Upper lobe of left lung (tissue), 6 donors: ENCODE measurements at places on chromosomes 11 and 22. TPM values are rescaled to one million over a fixed set of nuclear protein-coding genes. Genes with fewer than 3 reads are reported as not detected.
A peak's percentile ranks its signal among the peaks of the same experiment; 100 is the strongest.

DNA sequence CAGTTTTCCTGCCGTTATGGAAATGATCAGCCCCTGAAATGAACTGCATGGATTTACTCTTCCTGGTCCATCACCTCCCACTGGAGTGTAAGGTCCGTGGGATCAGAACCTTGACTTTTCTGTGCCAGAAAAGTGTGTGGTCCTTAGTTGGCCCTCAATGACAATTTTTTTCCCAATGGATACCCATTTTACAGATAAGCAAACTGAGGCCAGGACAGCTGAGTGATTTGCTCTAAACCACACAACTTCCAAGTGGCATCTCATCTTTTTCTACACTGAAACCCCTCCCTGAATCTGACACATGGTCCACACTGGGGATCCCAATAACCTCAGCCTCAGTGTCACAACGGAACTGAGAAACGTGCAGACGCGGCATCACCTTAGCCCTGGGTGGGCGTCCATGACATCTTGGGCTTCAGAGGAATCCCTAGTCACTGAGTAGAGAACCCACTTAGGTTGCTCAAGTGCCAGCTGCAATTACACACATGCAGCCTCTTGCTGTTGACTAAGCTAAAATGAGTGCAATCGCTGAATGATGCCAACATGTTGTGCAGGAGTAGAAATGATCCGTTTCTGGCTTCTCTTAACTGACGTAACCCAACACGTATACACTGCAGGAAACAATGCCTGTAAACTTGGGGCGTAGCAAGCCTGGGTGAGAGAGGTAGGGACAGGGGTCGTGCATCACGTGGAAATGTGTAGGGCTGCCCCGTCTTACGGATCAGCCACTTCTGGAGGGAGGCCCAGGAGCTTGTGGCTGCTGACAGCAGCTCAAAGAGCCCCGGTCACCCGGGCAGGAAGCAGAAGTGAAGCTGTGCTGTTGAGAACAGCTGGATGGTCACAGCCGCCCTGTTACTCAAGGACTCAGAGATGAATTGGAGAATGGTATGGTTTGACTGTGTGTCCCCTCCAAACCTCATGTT, 136.3 kb downstream of the SHANK2 start:
- no peak overlapping the region for H3K4me3 ChIP-seq
- H3K27me3 ChIP-seq, result no peaks in the 10 kb centered on the region
- peaks cover 6% of the 10 kb centered on the region for H3K4me1 ChIP-seq
- H3K36me3 ChIP-seq, result no peaks in the 10 kb centered on the region
- no peak overlapping the region for H3K27ac ChIP-seq

DNA sequence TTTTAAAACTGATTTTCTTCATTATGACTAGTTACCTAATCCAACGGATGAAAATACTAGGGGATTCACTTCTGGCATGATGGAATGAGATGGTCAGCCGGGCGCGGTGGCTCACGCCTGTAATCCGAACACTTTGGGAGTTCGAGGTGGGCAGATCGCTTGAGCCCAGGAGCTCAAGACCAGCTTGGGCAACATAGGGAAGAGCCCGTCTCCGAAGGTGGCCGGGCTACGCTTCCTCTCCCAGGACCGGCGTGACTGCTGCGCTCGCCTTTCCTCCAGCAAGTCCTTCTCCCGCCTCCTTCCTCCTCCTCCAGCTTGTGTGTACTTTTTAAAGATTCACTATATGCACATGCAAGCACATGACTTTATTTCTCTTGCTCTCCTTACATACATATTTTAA, 505.4 kb upstream of the CCDC90B start:
- H3K4me3 ChIP-seq, result no peak overlapping the region
- no peak overlapping the region for H3K27ac ChIP-seq
- H3K36me3 ChIP-seq, result no peaks in the 10 kb centered on the region
- peak; percentile 52 for DNase-seq

GRCh38 chr22:49179886-49180682, 647.6 kb downstream of the BRD1 start:
- no peak for DNase-seq
- H3K27me3 ChIP-seq, result no peaks in the 10 kb centered on the region
- H3K4me1 ChIP-seq, result no peaks in the 10 kb centered on the region
- no peak overlapping the region for H3K27ac ChIP-seq
- no peak overlapping the region for H3K4me3 ChIP-seq

GRCh38 chr11:23123753-23124152, 263.5 kb upstream of the CCDC179 start:
- no peaks in the 10 kb centered on the region for H3K4me1 ChIP-seq
- no peaks in the 10 kb centered on the region for H3K36me3 ChIP-seq
- DNase-seq, result no peak
- H3K4me3 ChIP-seq, result no peak overlapping the region
- no peaks in the 10 kb centered on the region for H3K27me3 ChIP-seq
- no peak overlapping the region for H3K27ac ChIP-seq

The NTM gene
- total RNA-seq, result 124 TPM

DNA sequence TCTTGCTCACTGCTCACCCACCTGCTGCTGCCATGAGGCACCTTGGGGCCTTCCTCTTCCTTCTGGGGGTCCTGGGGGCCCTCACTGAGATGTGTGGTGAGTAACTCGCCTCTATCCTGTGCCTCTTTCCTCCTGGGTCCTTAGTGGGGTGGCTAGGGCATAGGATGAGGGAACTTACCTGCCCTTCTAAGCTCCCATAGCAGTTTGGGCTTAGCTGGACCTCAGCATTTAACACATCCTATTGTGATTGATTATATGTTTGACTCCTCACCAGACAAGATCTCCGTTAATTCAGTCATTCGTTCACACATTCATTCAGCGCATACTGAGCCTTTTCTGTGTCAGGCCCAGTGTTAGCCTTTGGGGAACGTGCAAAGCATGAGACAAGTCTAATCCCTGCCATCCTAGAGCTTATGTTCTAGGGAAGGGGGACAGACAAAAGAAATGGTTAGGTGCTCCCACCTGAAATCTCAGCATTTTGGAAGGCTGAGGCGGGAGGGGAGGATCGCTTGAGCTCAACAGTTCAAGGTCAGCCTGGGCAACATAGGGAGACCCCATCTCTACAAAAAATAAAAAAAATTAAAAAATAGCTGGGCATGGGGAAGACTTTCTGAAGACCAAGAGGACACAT, 441 bp downstream of the TCN2 start:
- H3K27ac ChIP-seq, result peak overlapping the region; percentile 90
- no peaks in the 10 kb centered on the region for H3K27me3 ChIP-seq
- peak overlapping the region; percentile 45 for H3K4me3 ChIP-seq
- peaks cover 37% of the 10 kb centered on the region for H3K4me1 ChIP-seq
- no peaks in the 10 kb centered on the region for H3K36me3 ChIP-seq

GRCh38 chr11:92295175-92296137, 70.8 kb downstream of the FAT3 start:
- no peak overlapping the region for H3K4me3 ChIP-seq
- no peak for DNase-seq
- H3K27ac ChIP-seq, result no peak overlapping the region
- H3K36me3 ChIP-seq, result no peaks in the 10 kb centered on the region
- no peaks in the 10 kb centered on the region for H3K4me1 ChIP-seq
- H3K27me3 ChIP-seq, result no peaks in the 10 kb centered on the region

- H3K27me3 ChIP-seq, result no peaks in the 10 kb centered on the region
- H3K27ac ChIP-seq, result no peak overlapping the region
- no peak for DNase-seq
- H3K4me3 ChIP-seq, result no peak overlapping the region
- H3K36me3 ChIP-seq, result no peaks in the 10 kb centered on the region
Observed at GRCh38 chr11:113587308-113587739, 112.1 kb upstream of the DRD2 start.

- peaks cover 4% of the 10 kb centered on the region for H3K4me1 ChIP-seq
- no peak overlapping the region for H3K27ac ChIP-seq
- no peaks in the 10 kb centered on the region for H3K27me3 ChIP-seq
- DNase-seq, result no peak
Observed at GRCh38 chr11:3936517-3936916, 81.1 kb downstream of the STIM1 start.

DNA sequence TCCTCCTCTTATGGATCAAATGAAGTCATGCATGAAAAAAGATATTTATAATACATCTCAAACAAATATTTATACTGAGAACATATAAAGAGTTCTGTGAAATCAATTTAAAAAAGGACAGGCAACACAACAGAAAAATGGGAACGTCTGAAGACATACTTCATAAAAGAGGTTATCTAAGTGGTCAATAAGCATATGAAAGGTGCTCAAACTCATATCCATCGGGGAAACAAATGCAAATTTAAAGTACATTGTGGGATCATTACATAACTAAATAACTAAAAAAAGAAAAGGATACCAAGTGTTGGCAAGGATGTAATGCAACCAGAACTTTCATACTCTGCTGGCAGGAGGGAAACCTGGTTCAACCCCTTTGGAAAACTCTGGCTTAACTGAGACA, 22.3 kb downstream of the TPST2 start:
- peaks cover 55% of the 10 kb centered on the region for H3K4me1 ChIP-seq
- DNase-seq, result no peak
- no peaks in the 10 kb centered on the region for H3K27me3 ChIP-seq
- H3K4me3 ChIP-seq, result no peak overlapping the region

DNA sequence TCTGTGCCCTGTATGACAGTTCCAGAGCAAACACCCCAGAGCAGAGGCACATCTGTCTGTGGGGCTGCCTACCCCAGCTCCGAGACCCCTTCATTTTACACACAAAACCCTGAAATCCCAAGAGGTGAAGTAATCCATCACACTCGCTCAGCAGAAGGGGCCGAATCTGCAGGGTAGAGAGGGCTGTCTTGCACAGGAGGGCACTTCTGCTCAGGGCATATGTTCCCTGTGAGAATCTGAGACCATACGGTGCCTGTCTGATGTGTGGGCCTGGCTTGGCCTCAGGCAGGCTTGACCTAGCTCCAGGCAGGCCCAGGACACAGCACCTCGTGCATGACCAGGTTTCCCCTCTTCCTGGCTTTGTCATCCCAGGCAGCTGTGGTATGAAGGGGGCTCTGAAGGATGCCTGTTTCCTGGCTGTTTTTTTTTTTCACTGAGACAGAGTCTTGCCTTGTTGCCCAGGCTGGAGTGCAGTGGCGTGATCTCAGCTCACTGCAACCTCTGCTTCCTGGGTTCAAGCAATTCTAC, 37.2 kb downstream of the GRIK4 start:
- H3K27me3 ChIP-seq, result no peaks in the 10 kb centered on the region
- peak overlapping the region; percentile 46 for H3K27ac ChIP-seq
- no peak overlapping the region for H3K4me3 ChIP-seq
- DNase-seq, result no peak

GRCh38 chr11:86696004-86696403, 23.6 kb upstream of the ME3 start:
- peaks cover 7% of the 10 kb centered on the region for H3K4me1 ChIP-seq
- H3K4me3 ChIP-seq, result no peak overlapping the region
- H3K27ac ChIP-seq, result no peak overlapping the region
- H3K27me3 ChIP-seq, result no peaks in the 10 kb centered on the region

- no peak overlapping the region for H3K27ac ChIP-seq
- H3K27me3 ChIP-seq, result no peaks in the 10 kb centered on the region
- no peak for DNase-seq
Observed at GRCh38 chr11:85165819-85166218, 461.3 kb downstream of the DLG2 start.

DNA sequence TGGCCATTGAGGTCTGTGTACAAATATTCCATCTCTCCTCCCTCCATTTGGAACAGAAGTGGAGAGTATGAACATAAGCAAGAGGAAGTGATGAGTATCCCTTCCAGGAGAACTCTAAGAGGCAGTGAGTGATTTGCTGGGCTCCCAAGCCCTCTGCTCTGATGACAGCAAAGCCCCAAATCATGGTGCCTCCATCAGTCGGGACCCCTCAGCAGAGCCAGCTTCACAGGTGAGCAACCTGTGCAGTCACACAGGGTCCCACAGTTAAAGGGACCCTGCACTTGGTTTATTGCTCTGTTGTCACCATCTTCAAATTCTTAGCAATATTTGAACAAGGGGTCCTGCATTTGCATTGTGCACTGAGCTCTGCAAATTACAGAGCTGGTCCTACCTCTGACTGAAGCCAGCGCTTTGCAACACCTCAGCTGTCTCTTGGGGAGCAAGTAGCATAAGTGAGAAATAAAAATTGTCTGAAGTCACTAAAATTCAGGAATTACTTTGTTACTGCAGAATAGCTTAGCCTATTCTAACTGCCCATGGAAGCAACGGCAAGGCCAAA, 466.4 kb downstream of the MN1 start:
- no peak overlapping the region for H3K27ac ChIP-seq
- H3K36me3 ChIP-seq, result no peaks in the 10 kb centered on the region
- no peak overlapping the region for H3K4me3 ChIP-seq
- H3K4me1 ChIP-seq, result no peaks in the 10 kb centered on the region
- DNase-seq, result no peak

The PGA5 gene
- 0.30 TPM for total RNA-seq

DNA sequence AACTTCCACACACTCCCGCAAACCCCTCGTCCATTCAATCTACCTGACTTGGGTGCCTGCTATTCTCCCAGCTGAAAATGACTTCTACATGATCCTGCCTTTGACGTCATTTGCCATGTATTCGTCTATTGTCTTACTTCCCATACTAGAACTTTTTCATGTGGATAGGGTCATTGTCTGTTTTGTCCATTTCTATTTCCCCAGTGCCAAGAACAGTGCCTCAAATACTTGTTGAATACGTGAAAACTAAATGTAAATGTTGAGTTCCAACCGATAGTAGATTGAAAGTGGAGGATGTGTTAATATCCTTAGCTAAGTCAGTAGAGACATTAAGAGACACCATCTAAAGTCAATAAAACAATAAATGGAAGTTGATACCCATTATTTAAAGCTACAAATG, 935 bp downstream of the TRIM68 start:
- no peak for DNase-seq
- H3K4me1 ChIP-seq, result peaks cover 16% of the 10 kb centered on the region
- no peaks in the 10 kb centered on the region for H3K27me3 ChIP-seq
- peaks cover 22% of the 10 kb centered on the region for H3K36me3 ChIP-seq
- H3K27ac ChIP-seq, result no peak overlapping the region
- no peak overlapping the region for H3K4me3 ChIP-seq

The KRTAP5-10 gene
- total RNA-seq, result not detected

The IL18 gene
- 37.1 TPM for total RNA-seq

DNA sequence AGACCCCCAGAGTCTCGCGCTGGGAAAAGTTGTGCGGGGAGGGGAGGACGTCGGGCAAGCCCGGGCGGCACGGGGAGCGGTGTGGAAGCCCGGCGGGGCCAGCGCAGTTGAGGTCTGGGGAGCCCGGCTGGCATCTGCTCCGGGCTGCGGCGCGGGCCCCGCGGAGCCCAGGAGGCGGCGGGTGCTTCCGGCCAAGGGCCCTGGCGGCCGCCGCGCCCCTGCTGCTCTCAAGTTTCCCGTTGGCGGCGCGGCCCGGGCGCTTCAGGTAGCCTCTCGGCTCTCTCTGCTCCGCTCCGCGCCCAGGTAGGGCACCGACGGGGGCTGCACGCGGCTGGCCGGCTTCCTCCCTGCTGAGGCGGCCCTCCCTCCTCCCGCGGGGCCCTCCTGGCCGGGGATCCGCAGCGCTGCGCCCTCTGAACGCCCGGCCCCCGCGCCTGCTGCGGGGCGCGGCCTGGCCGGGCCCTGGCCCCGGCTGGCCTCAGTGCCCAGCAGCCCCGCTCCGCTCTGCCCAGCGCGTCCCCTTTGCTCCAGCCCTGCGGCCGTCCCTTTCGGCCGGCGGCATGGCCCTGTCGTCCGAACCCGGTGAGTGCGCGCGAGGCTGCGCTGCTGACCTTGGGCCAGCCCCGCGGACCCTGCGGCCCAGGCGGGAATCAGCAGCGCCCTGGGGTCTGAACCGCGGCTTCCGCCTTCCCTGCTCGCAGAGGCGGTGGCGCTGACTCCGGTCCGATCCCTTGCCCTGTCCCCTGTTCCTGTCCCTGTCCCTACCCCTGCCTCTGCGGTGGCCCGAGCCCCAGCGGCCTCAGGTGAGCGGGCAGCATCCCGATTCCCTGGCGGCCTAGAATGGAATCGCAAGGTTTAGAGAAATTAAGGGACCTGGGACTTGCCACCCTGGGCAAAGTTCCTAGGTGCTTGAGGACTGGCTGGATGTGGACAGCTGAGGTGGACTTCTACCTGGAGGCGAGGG, 4.3 kb upstream of the AMPD3 start:
- no peaks in the 10 kb centered on the region for H3K36me3 ChIP-seq
- H3K4me1 ChIP-seq, result peaks cover 16% of the 10 kb centered on the region
- peak overlapping the region; percentile 93 for H3K27ac ChIP-seq
- H3K4me3 ChIP-seq, result peak overlapping the region; percentile 26
